Occipital lobe (tissue), 3 donors: ENCODE measurements at places on chromosomes 4 and X.

DNA sequence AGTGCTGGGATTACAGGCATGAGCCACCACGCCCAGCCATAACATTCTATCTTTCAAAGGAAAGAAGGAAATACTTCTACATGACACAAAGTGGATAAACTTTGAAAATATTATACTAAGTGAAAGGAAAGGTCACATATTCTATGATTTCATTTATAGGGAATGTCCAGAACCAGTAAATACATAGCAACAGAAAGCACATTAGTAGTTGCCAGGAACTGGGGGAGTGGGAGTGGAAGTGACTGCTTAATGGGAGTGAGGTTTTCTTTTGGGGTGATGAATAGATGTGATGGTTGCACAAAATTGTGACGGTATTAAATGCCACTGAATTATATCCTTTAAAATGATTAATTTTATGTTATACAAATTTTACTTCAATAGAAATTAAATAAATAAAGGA lies 95.7 kb upstream of the IL15 start:
- DNase-seq, result no peak

GRCh38 chrX:109270580-109271484 lies 211.1 kb downstream of the GUCY2F start:
- DNase-seq, result no peak

- no peak for DNase-seq
Observed at GRCh38 chrX:50971395-50971794, 60.9 kb downstream of the BMP15 start.

DNA sequence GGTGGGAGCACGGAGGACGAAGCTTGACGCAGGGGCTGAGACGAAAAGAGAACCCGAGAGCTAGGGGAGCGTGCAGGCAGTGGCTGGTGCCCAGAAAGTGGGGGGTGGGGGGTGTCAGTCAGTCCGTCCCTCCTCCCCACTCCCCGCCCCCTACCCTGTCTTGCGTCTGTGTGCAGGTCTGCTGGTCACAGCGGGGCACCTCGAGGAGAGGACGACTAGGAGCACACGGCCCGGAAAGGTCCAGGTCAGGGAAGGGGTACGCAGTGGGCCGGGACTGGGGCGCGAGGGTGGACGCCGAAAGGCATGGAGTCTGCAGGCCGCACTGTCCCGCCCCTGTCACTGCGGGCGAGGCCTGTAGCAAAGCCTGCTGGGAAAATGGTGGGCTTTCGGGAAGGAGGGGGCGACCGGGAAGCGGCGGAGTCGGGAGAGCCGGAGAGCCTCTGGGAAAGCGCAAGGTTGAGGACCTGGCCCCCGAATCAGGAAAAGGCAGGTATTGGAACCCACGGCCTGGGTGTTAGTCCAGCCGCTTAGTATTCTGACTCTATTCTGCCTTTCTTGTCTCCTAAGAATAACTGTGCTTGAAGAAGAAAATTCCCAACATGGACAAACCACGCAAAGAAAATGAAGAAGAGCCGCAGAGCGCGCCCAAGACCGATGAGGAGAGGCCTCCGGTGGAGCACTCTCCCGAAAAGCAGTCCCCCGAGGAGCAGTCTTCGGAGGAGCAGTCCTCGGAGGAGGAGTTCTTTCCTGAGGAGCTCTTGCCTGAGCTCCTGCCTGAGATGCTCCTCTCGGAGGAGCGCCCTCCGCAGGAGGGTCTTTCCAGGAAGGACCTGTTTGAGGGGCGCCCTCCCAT lies 769 bp downstream of the TCEAL1 start:
- peak; percentile 44 for DNase-seq

GRCh38 chrX:55659931-55660330 lies 36.7 kb downstream of the FOXR2 start:
- DNase-seq, result no peak

DNA sequence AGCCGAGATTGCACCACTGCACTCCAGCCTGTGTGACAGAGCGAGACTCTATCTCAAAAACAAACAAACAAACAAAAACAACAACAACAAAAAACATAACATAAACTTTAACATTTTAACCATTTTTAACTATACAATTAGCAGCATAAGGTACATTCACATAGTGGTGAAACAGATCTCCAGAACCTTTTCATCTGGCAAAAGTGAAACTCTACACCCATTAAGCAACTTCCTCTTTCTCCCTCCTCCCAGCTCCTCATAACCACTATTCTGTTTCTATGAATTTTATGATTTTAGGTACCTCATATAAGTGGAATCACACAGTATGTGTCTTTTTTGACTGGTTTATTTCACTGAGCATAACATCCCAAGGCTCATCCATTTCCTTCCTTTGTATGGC lies 103.6 kb downstream of the FAM13A start:
- DNase-seq, result no peak

DNA sequence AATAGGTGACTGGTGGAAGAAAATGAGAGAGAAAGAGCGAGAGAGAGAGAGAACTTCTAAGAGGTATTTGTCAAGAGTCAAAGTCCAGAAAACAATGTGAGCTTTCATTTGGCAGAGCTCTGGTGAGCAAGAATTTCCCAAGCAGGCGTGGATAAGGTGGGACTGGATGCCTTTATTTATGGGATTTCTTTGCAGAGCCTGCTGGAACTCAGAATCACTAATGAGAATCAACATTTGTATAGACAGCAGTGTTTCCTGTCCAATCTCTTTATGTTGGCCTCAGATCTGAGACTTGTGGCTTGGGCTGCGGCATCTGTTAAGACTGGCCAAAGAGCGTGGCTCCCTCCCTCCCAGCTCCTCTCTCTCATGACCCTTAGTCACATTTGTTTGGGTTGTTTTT lies 67.9 kb upstream of the TBL1X start:
- no peak for DNase-seq

GRCh38 chr4:7901311-7901885 lies 38.3 kb downstream of the AFAP1 start:
- no peak for DNase-seq

DNA sequence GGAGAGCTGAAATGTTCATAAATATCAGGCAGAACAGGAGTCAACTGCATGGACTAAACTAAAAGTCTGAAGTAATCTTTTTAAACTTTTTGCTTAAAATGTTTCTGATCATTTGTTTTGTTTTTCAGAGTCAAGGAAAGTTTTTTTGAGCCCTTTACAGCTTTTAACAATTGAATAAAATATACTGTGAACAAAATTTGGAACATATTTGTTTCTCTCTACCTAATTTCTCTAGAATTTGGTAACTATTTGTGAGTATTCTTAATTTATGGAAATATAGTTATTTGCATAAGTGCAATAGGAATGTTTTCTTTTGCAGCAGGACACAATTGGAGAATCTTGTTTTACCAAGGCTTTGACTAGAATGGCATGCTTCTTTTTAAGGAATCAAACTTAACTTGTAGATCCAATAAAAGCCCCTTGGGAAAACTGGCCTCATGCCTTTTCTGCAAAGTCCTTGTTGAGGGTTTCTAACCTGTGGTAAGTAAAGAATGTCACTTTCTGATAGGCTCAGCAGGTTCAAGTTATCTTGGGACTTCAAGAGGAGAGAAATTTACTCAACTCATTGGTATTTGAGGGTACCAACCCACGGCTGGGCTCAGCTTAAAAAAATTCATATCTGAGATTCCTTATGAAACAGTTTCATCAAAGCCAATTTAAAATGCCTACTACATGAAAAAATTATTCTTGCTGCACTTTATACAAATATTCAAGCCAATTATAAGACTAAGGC lies 91.5 kb downstream of the UPRT start:
- DNase-seq, result no peak

DNA sequence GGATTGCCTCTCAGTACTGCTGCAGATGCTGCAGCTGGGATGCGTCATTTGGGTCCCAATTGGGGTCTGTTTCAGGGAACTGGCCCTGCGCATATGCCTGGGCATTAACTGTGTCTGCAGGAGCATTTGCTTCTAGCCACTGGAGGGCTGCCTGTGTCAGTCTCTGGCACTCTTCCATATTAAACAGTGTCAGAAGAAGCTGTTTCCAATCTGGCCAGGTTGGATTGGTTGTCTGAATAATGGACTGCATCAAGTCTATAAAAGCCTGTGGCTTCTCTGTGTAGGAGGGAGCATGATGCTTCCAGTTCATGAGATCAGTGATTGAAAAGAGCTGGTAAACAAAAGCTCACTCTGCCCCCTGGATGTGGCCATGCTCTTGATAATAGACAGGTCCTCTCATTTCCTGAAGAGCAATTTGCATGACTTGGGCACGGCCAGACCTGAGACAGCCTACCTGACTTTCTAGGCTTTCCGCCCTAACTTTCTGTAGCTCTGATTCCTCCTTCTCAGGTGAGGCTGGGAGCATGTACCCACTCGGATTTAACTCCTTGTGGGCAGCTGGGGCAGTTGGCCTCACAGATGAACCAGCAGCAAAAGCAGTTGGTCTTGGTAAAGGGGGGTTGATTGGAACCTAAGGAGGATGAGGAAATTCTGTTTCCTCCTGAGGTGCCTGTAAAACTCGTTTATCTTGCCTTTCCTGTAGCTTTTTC lies 29.2 kb downstream of the SULT1E1 start:
- DNase-seq, result no peak

GRCh38 chrX:101551380-101551767 lies 1.0 kb downstream of the ARMCX1 start:
- DNase-seq, result no peak

DNA sequence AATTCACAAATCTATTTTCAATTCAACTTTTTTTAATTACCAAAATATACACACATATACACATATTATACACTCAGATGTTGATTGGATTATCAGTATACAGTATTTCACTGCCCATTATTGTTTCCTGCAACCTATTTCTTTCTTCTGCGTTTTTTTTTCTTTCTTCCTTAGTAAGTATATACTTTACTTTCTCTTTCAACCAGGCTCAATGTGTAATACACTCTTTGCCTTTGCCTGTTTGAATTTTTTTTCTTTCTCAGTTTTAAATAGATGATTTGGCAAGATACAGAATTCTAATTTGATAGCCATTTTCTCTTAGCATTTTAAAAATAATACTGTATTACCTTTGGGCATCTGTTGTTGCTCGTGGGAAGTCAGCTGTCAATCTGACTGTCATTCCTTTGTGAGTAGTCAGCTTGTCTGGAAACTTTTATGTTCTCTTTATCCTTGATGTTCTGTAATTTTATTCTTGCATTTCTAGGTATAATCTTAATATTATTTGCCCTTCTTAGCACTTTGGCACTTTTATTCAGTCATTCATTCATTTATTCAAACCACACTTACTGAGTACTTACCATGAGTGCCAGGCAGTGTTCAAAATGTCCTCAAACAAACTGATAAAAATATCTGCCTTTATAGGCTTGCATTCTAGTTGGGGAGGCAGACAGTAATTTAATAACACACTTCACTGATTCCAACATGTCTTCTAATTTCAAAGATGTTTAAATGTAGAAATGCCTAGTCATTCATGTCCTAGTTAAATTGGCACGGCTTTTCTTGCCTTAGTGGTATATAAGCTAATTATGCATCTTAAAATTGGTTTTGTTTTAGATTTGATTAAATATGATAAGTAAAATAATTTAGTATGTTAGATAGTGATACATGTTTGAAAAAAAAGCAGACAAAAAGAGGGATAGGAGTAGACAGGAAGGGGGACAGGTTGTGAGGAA lies 3.7 kb downstream of the USP38 start:
- no peak for DNase-seq

DNA sequence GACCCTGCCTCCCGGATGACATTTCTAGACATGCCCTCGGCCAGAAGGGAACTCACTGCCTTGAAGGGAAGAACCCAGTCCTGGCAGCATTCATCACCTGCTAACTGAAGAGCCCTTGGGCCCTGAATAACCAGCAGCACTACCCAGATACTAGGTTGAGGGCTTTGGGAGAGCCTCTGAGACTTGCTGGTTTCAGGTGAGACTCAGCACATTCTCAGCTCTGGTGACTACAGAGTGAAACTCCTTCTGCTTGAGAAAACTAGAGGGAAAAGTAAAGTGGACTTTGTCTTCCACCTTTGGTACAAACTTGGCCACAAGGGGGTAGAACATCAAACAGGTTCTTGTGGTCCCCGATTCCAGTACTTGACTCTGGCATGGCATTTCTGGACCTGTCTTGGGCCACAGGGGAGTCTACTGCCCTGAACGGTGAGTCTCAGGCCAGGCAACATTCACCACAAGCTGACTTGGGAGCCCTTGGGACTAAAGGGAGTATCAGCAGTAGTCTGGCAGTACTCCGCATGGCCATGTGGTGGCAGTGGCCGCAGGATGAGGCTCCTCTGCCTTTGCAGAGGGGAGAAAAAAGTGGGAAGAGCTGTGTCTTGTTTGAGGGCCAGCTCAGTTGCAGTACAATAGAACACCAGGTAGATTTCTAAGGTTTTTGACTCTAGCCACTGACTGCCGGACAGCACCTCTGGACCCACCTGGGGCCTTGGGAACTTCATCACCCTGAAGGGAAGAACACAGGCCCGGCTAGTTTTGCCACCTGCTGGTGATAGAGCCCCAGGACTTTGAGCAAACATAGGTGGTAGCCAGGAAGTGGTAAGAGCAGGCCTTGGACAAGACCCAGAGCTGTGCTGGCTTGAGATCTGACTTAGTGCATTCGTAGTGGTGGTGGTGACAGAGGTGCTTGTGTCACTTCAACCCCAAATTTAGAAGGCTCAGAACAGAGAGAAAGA lies 414.8 kb downstream of the OPHN1 start:
- DNase-seq, result no peak

- no peak for DNase-seq
Observed at GRCh38 chr4:159145992-159146330, 43.1 kb downstream of the RAPGEF2 start.

DNA sequence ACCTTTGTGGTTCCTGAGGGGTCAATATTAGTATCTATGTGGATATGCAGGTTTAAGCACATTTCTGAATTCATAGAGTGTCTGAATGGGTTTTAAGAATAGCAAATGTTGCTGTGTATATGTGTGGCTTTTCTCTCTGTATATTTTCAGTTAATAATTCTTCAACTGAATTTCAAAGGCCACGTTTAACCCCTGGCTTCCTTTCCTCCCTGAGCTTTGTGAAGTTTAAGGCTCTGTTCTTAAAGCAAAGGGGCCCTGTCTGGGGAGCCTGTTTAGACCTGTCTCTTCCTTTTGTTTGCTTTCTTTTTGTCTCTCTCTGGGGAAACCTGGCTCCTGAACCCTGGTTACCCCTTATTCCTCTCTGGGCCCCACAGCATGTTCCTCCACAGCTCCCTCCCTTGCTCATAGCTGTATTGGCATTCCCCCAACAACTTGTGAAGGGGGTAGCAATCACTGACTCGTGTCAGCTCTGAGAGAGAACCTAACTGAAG lies 139.1 kb downstream of the COL4A6 start:
- no peak for DNase-seq

DNA sequence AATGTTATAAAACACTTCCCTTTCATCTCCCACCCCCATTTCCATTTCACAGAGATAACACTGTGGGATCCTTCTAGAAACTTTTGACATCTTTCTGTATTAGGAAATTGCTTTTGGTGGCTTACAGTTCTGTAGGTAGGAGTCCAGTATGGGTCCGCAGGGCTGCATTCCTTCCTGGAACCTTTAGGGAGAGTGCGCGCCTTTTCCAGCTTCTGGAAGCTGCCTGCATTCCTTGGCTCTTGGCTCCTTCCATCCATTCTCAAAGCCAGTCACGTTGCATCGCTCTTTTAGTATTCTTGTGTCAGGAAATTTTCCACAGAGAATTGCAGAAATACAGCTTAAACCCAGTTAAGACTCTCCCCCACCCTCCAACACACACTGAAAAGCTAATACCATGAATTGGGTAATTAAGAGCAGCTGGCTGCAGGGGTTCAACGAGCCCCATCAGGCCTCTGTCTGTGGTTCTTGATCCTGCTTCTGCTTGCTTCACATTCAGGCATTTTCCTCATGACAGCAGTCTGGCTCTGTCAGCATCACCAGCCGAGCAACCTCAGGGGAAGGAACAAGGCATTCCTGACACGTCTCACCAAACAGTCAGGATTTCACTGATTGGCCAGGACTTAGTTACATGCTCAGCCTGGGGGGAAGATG lies 48.8 kb downstream of the SEPTIN11 start:
- no peak for DNase-seq

- no peak for DNase-seq
Observed at GRCh38 chr4:124566030-124566429, 146.5 kb downstream of the ANKRD50 start.

GRCh38 chr4:126568652-126569570 lies 1063.8 kb upstream of the INTU start:
- no peak for DNase-seq
